Activated CD4-positive, alpha-beta T cell treated with anti-CD3 and anti-CD28 coated beads for 4 hours (primary cell): ENCODE measurements at places on chromosomes 12 and 14.

DNA sequence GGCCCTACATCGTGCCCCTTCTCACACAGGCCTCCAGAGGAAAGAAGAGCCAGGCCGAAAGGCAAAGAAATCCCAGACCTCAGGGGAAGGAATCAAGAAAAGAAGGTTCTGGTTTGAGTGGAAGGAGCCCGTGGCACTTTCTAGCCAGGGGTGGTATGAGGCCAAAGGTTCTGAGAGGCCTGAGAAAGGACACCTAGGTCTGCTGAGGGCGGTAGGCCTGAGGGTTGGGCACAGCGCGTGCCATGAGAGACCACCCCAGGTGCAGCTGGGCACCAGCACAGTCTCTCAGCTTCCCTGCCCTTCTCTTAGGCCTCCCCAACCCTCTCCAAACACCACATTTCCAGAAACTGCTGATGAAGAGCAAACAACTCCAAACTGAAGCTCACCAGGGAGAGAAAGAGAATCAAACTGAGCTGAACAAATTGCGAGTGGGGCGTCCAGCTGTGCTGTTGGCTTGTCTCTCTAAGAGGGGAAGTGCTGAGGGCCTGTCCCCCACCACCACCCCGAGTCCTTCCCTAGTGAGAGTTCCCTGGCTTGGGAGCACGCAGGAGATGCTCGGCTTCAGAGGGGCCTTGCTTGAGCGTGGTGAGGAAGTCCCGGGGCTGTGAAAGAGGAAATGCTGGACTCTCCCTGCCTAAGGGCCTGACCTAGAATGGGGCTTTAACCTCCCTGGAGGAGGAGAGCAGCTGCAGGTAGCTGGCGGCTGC is 184.8 kb downstream of the ZFP36L1 start:
- DNase-seq = no peak

- no peak for DNase-seq
Observed at GRCh38 chr12:94725375-94726168, 75.2 kb upstream of the TMCC3 start.

- no peak for DNase-seq
Observed at GRCh38 chr14:97468220-97468619, 671.0 kb downstream of the VRK1 start.

DNA sequence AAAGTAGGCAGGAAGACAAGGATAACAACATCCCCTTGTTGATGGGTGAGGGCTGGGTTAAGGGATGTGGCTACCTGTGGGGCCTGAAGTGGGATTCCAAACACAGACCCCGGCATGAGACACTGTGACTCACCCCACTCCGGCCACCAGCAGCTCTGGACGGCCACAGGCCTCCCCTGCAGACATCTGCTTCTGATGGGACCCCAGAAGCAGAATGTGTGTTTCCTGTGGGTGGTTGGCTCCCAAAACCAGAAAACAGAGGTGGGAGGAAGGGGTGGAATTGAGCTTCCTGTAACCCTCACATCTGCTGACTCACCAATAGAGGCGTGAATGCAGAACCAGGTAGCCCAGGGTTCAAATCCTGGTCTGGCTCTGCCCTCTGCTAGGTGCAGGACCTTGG is 216.6 kb upstream of the PWP1 start:
- no peak for DNase-seq

- DNase-seq = no peak
Observed at GRCh38 chr12:70351076-70351475, 15.0 kb upstream of the KCNMB4 start.

DNA sequence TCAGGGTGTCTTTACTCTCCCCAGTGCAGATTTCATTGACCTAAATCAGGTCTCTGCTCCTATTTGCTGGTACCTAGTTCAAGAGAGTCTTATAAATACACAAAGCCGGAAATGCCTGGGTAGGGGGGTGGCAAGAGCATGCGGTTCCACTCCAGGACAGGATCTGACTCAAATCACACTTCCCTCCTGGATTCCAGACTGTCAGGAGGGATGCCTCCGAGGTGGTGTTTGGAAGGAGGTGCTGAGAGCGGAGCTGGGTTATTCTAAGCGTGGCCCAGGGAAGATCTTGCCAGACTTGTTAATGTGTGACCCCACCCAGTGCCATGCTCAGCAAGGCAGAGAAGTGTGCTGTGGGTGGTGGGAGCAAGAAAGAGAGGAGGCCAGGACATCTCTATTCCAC is 49.8 kb downstream of the B4GALNT3 start:
- DNase-seq = no peak

DNA sequence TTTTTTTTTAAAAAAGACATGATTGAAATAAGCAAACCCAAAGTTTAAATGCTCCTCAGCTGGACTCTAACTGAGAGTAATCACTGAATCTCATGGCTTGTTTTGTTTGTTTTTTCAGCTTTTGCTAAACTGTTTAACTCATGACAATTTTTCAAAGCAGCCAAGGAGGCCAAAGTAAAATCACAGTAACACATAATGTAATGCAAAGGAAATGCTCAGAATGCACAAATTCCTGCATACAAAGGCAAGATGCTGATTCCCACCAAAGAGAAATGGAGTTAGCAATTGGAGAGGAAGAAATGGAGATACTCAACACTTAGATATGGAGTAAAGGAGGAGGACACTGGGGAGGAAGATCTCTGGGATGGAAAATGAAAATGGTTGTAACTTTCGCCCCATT is 126.2 kb upstream of the SOX5 start:
- no peak for DNase-seq

GRCh38 chr14:53391156-53391555 is 238.0 kb upstream of the DDHD1 start:
- no peak for DNase-seq

DNA sequence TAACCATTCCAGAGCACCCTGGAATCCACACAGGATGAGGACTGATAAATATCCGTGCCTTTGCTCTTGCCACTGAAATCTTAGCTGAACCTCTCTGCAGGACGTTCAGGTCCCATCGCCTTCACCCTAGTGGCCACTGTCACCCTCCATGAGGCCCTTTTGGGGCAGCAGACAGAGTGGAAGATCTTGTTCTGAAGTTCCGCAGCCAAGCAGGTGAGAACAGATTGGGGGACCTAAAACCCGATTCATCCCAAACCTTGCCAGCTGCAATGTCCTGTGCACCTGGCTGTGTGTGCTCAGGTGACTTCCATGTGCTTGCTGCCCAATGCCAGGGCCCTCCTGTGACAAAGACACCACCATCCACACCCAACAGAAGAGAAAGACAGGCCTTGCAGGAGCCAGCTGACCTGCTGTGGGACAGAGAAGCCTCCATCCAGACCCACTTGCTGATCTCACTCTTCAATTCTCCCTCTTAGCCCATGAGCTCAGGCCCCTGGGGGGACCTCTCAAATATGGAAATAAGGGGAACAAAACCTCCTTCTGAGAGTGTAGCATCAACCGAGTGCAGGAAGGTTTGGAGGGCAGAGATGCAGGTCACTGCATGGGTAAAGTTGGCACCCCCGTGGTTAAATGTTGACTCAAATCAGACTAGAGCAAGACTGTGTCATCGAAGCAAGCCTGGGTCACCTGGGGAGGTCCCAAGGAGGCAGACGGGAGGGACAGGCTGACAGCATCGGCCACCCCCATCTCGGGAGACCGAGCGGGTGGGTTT is 308.7 kb upstream of the DIO3 start:
- no peak for DNase-seq

- DNase-seq = no peak
Observed at GRCh38 chr12:112422531-112422930, 3.8 kb downstream of the PTPN11 start.

- DNase-seq = no peak
Observed at GRCh38 chr14:95504135-95505029, 12.1 kb downstream of the SYNE3 start.

DNA sequence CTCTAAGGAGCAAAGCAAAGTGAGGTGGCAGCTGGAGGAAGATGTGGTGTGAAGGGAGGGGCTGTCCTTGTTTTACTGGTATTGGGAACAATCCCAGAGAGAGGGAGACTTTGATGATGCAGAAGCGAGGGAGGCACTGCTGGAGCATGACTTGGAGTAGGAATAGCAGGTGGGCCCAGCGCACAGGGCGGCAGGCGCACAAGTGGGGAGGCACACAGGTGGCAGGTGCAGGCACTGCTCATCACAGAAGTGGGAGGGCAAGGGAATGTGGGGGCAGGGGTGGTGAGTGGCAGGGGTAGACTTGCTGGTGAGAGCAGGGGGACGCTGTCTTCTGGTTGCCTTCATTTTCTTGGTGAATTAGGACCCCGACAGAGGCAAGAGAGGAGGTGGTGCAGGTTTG is 11.5 kb upstream of the IFI27 start:
- no peak for DNase-seq

GRCh38 chr12:104689635-104690034 is 232.9 kb downstream of the CHST11 start:
- no peak for DNase-seq

DNA sequence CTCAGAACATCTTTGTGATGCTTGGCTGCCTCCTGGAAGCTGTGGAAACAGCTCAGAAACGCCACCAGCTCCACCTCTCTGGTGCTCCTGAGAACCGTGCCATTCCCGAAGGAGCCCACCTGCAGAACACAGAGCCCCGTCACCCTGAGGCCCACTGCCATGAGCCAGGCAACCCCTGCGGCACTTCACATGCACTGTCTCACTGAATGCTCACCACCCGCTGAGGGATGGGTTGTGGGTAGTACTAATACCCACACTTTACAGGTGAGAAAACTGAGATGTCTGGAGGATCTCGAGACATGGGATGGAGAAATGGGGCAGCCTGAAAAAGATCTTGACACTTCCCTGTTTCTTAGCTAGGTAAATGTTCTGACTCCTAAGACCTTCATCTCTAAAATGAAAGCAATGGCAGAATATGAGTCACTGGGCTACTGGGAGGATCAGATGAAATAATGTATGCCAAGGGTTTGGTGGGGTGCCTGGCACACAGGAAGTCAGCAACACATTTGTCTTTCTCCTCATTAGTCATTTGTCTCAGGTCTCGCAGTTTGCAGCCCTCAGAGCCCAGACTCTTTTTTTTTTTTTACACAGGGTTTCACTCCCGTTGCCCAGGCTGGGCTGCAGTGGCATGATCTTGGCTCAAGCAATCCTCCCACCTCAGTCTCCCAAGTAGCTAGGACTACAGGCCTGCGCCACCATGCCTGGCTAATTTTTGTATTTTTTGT is 5.3 kb downstream of the OASL start:
- DNase-seq = peak; percentile 66
